ENCODE measurements at places on chromosomes 5 and 9. TPM values are rescaled to one million over a fixed set of nuclear protein-coding genes. Genes with fewer than 3 reads are reported as not detected.

FOXD4L4 gene
- 0.09 TPM for total RNA-seq

DNA sequence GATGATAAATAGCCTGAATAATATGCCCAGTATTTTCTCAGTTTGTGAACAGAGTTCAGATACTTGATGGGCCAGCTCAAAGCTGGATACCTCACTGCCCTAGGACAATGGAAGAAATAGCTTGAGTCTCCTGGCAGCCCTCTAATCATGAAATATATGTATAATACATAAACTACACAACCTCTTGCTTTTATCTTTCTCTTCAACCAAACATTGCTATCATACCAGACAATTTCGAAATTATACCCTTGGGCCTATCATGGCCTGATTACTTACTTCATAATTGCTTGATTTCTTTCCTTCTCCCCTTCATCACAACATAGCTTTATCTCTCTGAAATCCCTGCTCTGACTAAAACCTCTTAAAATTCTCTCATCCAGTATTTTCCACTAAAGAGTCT, 1144.9 kb upstream of the C9orf72 start:
- DNase-seq, result no peak

GRCh38 chr9:125558453-125559092, 148.4 kb downstream of the MAPKAP1 start:
- peak; percentile 87 for DNase-seq

DNA sequence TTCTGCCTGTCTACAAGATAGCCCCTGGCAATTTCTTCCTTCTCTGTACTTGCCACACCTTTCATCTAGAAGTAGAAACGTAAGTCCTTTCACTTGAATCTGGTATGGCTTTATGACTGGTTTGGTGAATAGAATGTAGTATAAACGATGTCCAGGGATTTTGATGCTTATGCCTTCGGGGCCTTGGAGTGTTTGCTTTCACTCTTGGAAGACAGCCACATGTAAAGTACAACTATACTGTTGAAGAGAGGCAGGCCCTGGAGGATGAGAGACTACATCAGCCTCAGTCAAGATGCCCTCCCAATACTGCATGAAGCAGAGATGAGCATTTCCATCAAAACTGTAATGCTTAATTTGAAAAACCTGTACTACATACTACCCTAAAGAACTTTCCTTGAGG, 553.8 kb upstream of the C9orf72 start:
- DNase-seq, result no peak

DNA sequence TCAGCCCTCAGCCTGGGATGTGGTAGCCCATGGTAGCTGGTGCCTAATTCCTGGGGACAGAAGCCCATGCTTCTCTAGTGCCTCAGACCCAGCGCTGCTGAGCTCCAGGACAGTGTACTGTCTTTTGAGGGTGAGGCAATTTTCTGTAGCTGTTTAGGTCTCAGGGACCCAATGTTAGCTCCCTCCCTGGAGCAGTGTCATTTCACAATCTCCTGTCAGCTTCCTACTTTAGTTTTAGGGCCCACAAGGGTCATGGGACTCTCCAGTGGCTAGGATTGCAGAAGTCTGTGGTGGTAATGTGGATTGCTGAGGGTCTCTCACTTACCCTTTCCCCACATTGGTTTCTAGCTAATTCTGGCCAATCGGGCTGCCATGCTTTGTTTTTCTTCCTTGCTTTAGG, 67.7 kb upstream of the CCL21 start:
- DNase-seq, result no peak

DNA sequence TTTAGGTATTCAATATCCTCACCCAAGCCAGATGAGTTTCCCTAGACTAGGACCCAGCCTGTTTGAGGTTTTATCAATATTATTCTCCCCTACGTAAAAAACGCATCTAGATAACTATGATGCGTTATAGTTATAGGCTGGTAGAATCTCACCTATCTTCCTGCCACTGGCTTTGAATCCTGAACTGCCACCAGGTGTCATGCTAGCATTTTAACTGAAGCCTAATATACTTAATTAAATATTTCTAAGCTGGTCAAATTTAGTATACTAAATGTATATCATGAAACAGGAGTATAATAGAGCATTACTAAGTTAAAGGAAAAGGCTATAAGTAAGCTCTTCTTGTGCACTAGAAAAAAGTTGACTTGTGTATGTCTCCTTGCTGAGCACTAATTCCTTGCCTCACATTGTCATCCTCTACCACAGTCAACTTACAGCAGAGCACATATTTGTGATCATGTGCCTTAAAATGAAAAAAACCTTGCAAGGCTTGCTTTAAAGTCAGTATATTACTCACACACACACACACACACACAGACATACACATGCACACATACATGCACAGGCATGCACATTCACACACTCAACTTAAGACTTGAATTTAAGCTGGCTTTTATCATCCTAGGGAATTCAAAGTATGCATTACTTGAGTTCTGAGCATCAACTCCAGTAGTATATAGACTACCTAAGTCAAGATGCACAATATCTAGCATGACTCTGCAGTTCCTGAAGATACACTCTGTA, 303.4 kb downstream of the ADGRV1 start:
- no peak for DNase-seq

LOX gene
- 193 TPM for total RNA-seq

DNA sequence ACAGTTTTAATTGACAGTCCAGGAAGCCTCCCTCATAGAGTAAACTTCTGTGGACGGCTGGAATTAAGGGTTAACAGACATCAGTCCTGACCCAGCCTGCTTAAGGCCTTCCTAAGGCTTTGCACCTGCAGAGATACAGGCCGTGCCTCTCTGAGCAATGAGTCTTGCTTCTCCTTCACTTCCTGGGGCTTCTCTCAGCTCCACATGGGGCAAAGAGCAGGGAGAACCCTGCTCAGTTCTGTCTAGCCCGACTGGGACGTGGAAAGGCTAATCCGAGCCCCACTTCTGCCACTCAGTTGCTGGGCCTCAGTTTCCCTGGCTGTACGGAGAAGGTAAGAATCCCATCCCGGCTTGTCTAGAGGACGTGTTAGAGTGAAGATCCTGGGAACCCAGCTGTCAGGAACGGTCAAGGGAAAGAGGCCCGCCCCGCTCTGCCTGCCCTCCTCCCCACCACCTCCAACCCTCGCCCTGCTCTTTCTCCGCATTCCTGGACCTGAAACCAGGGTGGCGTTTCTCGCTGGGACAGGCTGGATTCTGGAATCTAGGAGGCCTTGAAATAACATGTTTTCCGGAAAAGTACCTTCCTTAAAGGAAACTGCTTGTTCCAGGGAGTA, 6.5 kb downstream of the SPAAR start:
- no peak for DNase-seq

DNA sequence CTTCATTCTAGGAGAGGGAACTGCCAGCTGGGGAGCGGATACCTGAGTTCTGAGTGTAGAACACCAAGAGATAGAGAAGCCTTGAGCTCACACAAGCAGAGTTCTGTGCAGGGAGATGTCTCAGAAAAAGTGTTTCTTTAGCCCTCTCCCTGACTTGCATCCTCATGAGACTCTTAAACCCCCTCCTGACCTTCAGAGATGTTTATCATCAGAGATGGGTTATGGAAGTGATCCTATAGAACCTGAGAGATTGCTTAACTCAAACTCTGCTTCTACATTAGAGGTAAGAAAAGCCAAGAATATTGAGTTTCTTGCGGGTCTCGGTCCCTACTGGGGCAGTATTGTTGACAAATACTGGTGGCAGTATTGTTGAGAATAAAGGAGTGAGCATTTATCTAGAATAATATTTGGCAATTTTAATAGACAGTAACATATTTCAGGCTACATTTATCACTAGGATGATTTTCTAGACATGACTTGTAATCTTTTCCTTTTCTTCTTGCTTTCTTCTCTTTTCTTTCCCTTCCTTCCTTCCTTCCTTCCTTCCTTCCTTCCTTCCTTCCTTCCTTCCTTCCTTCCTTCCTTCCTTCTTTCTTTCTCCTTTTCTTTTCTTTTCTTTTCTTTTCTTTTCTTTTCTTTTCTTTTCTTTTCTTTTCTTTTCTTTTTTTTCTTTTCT, at the start of gene IZUMO3:
TSS of gene IZUMO3 (minus strand) at position 51 of the 676 bp plus-strand sequence. CDS start 248 bp downstream, outside the sequence.
- DNase-seq, result no peak

- peak; percentile 98 for DNase-seq
Measured at GRCh38 chr9:94872891-94873511, 146.5 kb downstream of the AOPEP start.

DNA sequence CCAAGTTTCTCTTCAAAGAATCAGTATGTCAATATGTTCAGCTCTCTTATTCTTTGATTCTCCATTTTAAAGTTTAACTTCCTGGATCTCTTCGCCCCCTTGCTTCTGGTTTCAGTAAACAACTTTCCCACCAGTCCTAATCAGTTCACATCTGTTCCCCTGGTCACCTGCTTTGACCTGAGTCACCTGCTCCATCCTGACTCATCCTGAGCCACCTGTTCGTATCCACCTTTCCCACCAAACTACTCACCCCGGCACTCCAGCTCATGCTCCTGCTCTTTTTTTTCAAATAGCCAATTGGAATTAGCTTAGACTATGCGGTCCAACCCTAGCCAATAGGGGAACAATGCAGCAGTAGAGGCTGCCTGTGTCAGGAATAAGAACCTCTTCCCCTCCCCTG, 23.6 kb upstream of the CSF1R start:
- no peak for DNase-seq

CATSPER3 gene
- 0.09 TPM for total RNA-seq

DNA sequence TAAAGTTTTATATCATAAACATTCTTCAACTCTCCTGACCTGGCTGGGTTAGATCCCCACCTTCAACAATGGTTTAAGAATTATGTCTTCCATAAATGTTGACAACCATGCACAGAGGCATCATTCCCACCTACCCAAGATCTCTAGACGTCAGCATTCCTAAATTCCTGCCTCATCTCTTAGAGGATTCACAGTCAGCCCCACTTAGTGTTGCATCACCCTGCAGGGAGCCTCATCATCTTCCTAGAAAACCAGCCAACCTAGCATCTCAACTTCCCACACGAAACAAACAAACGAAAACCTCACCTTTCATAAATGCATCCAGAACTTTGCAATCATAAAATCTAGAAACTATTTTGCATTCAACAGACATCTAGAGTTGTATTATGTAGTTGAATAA, 816.1 kb upstream of the C9orf72 start:
- DNase-seq, result no peak

DNA sequence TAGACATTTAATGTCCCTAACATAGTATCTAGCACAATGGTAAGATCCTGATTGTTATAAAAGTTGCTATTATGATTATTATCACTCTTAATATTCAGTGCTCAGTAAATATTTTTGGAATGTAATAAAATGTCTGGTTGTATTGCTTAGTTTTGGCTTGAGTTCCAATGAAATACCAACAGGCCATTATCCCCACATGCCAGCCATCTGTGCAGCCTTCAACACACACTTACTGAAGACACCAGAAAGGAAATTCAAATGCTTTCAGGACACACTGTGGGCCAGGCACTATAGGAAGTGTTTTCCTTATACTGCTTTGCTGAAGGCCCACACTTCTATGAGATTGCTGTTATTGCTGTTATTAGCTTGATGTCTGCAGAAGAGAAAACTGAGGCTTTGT, 157.5 kb downstream of the TRIM32 start:
- no peak for DNase-seq

TRPM3 gene
- 8.8 TPM for total RNA-seq

PCDHB16 gene
- 0.25 TPM for total RNA-seq

GRCh38 chr9:125617087-125617486, 89.9 kb downstream of the MAPKAP1 start:
- DNase-seq, result no peak

SLC6A19 gene
- total RNA-seq, result not detected

C5orf52 gene
- total RNA-seq, result not detected

DNA sequence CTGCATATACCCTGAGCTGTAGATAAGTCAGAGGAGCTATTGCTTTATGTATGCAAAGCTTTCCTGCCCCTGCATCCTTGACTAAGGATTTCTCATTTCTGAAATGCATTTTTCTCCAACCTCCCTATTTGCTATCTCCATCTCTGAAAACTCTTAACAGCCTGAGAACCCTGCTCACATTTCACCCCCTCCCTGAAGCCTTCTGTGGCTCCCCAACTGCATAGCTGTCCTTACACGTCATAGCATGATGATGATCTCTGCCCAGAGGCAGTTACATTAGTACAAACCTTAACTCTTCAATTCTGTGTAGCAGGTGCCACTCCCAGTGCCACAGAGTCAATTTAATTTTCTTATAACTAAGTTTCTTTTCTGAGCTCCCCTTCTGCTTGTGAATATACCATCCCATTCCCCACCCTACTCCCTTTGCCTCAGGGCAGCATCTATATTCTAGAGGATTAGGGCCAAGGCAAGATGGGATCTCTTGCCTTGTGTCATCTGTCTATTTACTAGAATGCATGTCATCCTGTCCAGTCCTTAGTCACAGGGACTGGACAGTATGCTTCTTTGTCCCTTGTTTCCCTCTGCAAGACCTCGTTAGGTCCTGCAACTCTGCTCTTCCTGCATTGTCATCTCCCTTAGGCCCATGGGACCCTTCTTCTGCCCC, 149.7 kb upstream of the SPRY4 start:
- DNase-seq, result no peak

- DNase-seq, result no peak
Measured at GRCh38 chr9:96025995-96026602, 150.6 kb downstream of the ERCC6L2 start.

GRCh38 chr5:122170620-122171019, 41.3 kb downstream of the ZNF474 start:
- no peak for DNase-seq

DNA sequence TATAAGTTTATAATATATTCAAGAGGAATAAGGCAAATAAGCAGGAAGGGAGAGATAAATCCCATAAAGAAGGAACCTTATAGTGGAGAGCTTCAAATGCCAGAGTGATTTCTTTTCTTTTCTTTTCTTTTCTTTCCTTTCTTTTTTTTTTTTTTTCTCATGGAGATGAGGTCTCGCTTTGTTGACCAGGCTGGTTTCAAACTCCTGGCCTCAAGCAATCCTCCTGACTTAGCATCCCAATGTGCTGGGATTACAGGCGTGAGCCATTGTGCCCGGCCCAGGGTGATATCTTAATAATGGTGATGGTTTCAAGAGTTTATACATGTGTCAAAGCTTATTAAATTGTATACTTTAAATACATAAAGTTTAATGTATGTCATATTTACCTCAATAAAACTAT, 19.6 kb upstream of the FOCAD start:
- no peak for DNase-seq

DNA sequence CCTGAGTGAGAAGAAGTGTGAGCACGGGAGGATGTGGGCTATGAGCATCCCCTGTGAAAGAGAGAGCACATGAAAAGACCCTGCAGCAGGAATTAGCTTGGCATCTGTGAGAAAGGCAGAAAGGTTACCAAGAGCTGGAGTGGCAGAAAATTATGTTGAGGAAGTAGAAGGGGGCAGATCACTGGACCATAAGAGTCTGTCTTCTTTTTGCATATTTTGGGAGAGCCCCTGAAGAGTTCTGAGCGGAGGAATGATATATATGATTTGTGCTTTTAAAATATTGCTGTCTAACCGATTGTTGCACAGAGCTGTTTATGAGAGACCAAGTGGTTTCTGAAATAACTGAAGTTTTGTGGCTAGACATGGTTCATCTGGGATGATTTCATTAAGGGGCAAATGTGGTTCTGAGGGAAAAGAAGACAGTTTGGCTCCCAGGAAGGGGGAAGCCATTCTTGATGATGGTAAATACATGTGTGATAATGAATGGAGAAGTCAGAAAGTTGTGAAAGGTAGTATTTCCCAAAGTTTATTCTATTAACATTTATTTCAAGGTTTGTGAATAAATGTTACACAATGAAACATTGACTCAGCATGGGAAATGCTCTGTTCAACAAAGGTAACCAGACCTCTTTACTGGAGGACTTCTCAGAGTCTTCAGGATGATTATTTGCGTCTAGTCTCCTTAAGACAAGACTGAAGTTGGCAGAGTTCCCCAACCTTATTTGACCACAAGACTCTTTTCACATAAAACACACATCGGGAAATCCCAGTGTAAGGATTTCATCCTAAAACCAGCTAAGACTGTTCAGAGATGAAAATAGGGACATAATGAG, 31.5 kb upstream of the ADRB2 start:
- peak; percentile 52 for DNase-seq

ATP10B gene
- total RNA-seq, result not detected

SMAD5 gene
- total RNA-seq, result 88.7 TPM

PCDHA9 gene
- 0.49 TPM for total RNA-seq
